ENCODE measurements at places on chromosomes 1 and 21.

DNA sequence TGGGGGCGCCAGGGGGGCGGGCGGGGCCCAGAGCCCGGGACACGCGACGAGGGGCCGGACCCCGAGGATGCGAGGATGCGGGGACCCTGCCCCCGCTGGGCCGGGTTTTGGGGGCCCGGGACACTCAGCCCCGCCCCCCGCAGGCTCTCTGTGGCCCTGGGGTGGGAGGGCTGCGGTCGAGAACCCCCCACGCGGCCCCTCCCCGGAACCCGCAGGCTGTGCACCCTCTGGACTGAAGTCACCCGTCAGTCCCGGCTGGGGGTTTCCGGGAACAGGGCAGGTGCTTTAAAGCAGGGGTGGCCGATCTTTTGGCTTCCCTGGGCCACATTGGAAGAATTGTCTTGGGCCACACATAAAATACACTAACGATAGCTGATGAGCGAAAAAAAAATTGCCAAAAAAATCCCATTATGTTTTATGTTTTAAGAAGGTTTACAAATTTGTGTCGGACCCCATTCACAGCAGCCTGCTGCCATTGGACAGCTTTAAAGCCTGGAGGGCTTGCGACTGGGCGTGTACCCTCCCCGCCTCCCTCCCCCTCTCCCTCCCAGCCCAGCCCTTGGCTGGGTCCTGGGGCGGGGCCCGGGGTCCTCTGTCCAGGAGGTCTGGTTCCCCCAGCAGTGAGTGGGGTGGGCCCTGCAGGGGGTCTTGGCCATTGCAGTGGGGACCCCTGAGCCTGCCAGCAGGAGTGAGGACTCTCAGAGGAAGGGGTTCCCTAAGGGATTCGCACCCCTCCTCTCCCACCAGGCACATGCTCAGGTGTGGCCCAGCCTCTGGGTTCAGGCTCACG lies 21.6 kb upstream of the C1orf159 start:
- no peak for DNase-seq

- DNase-seq, result no peak
Observed at GRCh38 chr21:25772686-25773085, 37.9 kb downstream of the GABPA start.

DNA sequence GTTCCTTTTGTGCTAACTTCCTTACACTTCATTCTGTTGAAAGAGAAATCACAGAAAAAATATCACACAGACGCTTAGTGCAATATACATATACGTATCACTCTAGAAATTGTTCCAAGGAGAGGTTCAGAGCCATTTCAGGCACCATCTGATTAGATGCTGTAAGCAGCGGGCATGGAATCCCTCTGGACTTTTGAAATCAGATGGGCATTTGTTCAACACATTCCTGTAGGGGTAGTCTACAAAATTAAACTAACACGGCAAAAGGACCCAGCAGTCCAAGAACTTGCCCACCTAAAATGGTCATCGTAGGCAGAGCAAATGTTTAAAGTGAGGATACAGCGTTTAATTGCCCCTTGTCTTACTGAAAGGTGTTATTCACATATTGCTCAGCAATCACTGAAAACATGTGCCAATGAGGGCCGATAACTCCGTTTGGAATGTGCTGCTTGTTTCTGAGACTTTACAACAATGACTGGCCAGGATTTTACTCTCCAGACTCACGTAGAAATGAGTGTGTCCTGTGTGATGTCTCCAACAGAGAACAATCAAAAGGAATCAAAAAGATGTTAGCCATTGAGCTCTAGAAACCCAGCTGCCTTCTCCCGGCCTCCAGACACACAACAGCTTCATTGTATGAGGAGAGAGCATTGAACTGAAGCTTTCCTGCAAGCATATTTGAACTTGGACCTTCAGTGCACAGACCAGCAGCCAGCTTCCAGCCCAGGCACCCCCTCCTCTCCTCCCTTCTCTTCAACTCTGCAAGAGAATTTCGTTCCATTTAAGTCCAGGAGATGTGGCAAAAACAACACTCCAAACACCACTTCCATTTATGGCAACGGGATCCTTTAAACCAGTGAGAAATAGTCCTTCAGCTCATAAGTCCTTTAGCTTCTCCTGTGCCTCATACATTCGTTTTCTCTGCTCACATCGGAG lies 32.1 kb upstream of the ADORA3 start:
- DNase-seq, result no peak

- DNase-seq, result no peak
Observed at GRCh38 chr1:228175316-228176023, 9.9 kb downstream of the IBA57 start.

DNA sequence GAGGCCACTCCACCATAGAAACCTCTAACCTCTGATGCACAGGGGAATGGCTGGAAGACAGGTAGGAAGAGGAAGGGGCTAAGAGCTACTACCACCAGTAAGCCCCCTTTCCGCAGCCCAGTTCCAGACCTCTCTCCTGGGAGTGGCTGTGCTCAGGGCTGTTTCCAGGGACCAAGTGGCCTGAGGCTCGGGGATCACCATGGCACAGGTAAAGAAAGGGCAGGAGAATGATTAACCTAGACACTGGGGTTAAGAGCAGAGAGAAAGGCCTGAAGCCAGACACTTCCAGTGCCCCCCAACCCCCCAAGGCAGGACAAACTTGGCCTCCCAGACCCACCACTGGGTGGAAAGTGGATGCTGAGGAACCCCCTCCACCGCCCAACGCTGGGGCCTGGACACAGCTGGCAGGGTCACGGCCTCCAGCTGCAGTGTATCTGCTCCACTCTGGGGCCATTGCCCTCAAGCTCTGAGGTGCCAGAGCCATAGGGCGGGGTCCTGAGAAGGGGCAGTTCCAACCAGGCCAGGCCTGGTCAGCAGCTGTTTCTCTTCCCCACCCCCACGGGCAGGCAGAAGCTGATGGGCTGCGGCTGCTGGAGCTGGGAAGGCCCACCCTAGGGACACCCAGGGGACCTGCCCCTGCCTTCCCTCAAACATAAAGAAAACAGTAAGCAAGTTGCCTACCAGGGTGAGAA lies 2.6 kb downstream of the TAGLN2 start:
- no peak for DNase-seq

- no peak for DNase-seq
Observed at GRCh38 chr1:115190540-115191170, 101.4 kb upstream of the TSPAN2 start.

DNA sequence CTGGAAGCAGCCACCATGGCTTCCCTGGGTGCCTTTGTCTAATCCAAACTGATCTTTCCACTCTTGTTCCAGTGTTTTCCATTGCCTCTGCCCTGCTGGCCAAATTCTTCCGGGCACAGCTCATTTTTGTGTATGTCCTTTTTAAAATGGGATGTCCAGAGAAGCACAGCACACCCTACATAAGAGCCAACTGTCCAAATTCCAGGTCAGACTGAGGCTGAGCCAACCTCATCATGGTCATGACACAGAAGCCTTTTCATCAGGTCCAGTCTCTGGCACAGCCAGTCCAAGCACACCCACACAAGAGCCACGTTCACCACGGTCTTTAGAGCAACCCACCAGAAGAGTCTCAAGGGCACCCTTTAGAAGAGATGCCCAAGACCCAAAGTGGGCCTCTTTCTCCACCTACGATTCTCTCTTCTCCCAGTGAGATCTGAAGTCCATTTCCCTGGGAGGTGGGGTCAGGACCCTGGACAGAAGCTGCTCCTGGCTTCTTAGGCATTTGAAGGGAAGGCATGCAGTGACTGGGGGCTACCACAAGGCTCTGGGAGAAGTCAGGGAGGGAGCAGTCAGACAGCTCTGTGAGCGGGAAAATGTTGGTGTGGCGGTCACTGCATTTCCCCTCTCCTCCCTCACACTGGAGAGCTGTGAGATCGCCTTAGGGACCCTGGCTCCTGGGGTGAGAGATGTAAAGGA lies 53.2 kb downstream of the SYT2 start:
- DNase-seq, result no peak

DNA sequence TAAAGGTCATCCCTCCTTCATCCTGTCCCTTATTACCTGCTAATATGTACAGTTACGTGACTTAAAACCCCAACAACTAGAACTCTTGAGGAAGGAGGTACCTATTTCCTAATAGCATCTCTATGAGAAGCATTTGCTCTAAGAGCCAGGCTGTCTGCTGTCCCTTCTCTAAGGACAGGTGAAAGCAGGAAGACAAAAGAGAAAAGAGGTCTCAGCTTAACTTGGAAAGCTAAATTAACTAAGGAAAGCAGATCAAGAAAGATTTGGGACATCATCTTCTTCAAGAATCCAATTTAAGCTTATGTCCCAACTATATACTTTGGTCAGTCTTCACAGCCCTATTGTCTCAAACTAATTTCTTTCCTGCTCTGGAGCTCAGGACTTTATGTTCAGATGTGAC lies 2.9 kb downstream of the EGLN1 start:
- no peak for DNase-seq

DNA sequence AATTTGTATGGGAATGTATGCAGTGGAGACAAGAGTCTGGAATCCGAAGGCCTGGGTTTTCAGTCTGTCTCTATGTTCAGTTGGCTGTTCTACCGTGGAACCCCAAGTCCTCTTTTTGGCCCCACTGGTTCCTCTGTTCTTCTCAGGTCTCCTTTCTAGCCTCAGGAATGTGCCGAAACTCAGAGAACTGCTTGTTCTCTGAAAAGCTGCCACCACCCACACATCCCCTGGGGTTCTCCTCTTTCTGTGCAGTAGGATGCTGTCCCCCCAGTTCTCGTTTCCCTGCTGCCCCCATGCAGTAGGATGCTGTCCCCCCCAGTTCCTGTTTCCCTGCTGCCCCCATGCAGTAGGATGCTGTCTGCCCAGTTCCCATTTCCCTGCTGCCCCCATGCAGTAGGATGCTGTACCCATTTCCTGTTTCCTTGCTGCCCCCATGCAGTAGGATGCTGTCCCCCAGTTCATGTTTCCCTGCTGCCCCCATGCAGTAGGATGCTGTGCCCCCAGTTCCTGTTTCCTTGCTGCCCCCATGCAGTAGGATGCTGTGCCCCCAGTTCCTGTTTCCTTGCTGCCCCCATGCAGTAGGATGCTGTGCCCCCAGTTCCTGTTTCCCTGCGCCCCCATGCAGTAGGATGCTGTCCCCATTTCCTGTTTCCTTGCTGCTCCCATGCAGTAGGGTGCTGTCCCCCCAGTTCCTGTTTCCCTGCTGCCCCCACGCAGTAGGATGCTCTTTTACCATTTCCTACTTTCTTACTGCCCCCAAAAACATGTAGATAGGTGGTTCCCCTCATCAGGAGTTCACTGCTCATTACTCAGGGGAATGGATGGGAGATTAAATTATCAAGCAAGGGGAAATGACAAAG lies 35.3 kb downstream of the OPTC start:
- no peak for DNase-seq

DNA sequence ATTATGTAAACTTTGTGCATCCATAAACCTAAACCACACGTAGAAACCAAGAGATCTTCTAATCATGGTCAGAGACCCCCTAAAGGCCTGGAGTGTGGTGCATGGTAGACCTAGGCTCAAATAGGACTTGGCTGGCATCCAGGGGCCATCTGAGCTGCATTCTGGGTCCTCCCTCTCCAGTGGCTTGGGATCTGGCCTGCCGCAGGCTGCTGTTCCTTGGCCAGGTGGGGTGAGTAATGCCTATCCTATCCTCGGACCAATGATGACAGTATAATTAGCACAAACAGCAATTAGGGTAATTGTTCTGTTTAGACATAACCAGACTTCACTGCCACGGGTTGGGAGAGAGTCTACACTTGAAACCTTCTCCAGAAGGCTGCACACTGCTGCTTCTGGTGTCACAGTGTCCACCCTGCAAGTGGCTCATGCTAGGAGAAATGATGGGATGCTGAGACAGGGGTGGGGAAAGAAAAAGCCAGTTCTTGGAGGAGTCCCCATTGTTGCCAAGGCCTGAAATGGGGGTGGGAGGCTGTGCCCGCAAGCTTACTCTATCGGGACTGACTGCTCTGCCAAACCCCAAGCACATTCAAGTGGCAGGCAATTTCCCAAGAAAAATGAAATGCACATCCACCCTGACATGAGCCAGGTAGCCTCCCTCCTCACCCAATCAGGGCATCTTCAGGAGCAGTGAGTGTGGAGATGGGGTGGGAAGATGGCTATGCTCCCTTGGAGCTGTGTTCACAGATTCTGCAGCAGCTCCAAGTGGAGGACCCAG lies 12.5 kb upstream of the PKP1 start:
- no peak for DNase-seq

DNA sequence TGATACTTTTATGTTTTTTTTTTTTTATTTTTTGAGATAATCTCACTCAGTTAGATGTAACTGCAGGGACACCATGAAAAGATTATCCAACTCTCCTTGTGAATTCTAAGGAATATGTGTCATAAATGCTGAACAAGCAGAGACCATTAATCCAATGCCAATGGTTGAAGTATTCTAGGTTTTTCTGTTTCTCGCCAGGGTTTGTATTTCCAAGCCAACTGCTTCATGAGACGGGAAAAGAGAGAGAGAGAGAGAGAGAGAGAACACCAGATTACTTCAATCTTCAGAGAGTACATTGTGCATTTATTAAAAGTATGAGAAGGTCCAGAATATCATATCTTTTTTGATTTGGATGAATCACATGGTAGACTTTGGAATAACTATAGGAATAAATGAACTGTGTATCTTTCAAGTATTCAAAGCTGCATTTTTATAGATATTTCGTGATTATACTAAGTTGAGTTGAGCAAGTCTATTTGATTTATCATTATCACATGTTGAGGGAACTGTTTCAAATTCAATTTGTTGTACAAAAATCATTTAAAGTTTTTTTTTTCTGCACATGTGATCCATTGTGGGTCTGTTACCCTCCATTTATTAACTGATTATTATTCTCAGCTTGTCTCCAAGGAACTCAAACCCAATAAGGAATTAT lies 108.4 kb downstream of the PLA2G4A start:
- no peak for DNase-seq

DNA sequence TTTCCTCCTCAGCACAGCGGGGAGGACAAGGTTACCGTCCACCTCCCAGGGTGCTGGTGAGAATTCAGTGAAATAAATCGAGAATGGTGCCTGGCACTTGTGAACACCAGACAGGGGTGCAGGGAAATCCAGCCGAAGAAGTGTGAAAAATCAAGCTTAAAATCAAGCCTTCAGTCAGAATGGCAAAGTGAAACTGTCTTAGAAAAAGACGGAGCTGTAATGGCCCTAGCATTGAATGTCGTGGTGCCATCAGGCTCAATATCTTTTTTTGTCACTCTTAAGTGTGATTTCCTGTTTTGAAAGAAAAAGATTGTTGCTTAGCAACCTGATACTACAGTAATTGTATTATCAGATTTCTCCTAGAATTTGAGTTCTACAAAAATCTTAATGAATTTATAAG lies 22.1 kb downstream of the EDARADD start:
- no peak for DNase-seq

DNA sequence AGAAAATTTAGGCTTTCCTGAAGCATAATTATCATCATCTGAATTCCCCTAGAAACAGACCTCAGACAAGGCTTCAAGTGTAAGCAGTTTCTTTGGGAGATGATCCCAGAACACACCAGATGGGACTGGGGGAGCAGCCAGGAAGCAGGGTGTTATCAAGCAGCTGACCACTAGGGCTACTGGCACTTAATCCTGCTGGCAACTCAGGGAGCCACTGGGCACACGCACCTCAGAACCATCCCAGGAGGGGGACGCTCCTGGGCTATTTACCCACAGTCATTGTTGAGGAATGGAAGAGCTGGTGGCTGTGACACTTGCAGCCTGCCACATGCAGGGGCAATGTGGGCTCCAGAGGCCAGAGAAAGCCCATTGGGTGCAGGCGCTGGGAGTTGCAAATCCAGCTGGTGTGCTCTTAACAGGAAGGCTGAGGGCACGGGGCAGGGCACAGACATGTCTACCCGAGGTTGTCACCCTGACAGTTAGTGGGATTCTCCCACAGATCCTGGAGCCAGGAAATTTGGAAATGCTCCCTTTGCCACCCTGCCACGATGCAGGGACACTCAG lies 15.1 kb upstream of the IL22RA1 start:
- DNase-seq, result no peak

Data from activated T-helper 1 cell treated with anti-CD3 and anti-CD28 coated beads, Interleukin-2, amount 50 U/mL, for 16 hours (primary cell).